Pericardium fibroblast (primary cell): ENCODE measurements at places on chromosomes 4 and X. TPM values are rescaled to one million over a fixed set of nuclear protein-coding genes. Genes with fewer than 3 reads are reported as not detected.

The LRP2BP gene
- total RNA-seq = under 0.01 TPM in 1 of 2 replicates, not detected in the other

The UNC5C gene
- 0.26 and 0.58 TPM in 2 replicates for total RNA-seq

The POLN gene
- total RNA-seq = 1.1 and 1.9 TPM in 2 replicates

The GLRA2 gene
- not detected in 2 replicates for total RNA-seq

The PSAPL1 gene
- 0.47 TPM in 1 of 2 replicates, not detected in the other for total RNA-seq

The PCDH11X gene
- not detected in 2 replicates for total RNA-seq

The ZMAT1 gene
- total RNA-seq = not detected in 2 replicates

The TMSB4X gene
- 2,709 and 3,890 TPM in 2 replicates for total RNA-seq

The NAT8L gene
- total RNA-seq = 0.23 and 0.26 TPM in 2 replicates

The PRSS12 gene
- total RNA-seq = 1.9 and 3.6 TPM in 2 replicates

The PASD1 gene
- not detected in 2 replicates for total RNA-seq

The HPF1 gene
- total RNA-seq = 20.2 and 26.1 TPM in 2 replicates

The IGSF1 gene
- not detected in 2 replicates for total RNA-seq

The OTUD6A gene
- not detected in 2 replicates for total RNA-seq

The SLIT2 gene
- 9.3 and 12.0 TPM in 2 replicates for total RNA-seq

The GLRA3 gene
- total RNA-seq = not detected in 2 replicates

The RBM46 gene
- 0.34 TPM in 1 of 2 replicates, not detected in the other for total RNA-seq

The BEX2 gene
- 1.5 and 3.2 TPM in 2 replicates for total RNA-seq
